ENCODE measurements at places on chromosomes 16 and 17.

- DNase-seq: no peak
These were observed 77.0 kb upstream of the AXIN2 start for GRCh38 chr17:65638221-65638975.

DNA sequence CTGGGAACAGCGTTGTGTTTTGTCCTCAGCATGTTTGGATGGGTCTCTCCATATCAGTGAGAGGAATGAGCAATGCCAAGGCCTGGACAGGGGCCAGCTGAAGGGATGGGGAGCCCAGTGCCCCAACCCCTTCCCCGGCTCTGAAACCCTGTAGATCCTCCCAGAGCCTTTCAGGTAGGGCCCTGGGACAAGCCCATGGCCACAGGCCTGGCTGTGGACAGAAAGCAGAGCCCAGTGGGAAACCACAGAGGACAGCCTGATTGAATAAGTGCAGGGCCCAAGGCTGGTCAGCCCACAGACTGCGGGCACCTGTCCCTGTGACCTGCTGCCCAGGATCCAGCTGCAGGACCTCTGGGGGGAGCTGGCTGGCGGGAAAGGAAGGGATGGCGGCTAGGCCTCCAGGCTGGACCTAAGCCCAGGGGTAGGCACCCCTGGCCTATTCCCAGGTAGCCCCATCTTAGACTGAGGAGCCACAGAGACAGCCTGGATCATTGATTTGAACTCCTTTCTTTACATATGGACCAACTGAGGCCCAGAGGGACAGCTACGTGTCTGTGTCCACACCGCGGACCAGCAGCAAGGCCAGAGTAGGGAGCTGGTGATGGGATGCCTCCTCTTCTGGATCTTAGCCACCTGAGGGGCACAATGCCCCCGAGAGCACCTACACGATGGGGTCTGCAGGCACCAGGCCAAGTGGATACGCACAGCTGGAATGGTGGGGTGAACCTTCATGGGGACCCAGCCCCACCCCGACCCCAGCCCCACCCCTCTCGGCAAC, 1.3 kb downstream of the CCDC102A start:
- no peak for DNase-seq

GRCh38 chr17:43014649-43015542, 7.3 kb downstream of the VAT1 start:
- no peak for DNase-seq

DNA sequence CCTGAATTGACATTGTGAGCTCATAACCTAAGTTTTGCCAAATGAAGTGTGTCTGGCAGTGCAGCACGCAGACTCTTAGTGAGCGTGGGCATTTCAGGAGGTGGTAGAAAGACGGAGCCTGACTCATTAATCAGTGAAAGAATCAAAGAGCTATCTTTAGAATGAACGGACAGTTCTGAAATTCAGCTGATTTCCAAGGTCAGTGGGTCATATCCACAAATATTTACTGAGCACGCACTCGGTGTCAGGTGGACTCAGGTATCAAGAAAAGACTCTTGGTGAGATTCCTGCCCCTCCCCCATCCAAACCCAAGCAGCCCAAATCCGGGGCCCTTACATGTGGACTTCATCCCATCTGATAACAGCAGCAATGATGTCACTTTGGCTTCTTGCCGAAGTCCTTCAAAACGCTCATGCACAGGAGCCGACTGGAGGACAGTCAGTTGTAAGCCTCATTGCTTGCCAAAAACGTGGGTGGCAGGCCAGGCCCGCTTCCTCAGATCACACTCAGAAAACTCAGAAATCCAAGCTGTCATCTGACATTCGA, 185.8 kb downstream of the HS3ST3A1 start:
- DNase-seq: peak; percentile 86

GRCh38 chr17:2146132-2146871, 91.4 kb downstream of the HIC1 start:
- DNase-seq: no peak

DNA sequence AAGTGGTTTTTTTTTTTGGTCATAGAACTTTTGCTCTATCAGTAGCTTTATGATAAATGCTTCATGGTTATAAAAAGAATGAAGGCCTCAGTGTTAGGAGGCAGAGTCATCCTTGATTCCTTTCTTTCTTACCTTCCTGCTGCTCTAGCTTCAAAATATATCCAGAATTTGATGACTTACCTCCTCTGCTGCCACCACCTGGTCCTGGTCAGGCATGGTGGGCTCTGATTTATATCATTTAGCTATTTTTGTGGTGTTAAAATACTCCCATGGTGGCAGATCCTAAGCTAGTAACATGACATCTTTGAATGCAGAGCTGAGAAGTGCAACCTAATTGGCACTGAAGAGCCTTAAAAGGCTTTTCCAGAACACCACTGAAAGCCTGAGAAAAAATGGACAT, 508.8 kb upstream of the CDH8 start:
- DNase-seq: no peak

DNA sequence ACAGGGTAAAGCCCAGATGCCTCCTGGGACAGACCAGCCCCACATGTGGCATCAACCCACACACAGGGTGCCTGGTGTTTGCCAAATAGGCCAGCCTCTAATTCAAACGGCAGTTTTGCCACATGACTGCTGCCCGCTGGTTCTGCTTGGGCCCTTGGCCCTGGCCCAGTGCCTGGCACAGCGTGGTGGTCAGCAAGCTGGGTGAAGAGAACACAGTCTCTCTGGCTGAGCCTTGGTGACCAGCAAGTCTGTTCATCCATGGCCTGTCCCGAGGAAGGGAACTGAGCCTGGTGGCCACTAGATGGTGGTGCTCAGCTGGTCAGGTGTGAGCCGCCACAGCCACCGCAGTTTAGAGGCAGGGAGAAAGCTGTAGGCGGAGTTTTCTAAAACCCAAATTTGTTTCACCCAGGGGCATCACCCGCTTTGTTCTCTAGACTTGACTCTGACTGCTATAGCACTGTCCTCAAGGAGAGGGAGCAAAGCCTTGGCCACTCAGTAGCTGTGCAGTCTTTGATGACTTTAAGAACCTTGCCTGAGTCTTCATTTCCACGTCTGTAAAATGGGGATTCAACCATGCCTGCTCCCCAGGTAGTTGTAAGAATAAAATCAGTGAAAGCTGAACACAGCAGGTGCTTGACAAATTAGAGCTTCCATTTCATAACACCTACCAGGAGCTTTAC, 4.7 kb upstream of the GFAP start:
- DNase-seq: peak; percentile 74

- no peak for DNase-seq
These were observed 5.3 kb downstream of the AXIN1 start for GRCh38 chr16:347203-347602.

DNA sequence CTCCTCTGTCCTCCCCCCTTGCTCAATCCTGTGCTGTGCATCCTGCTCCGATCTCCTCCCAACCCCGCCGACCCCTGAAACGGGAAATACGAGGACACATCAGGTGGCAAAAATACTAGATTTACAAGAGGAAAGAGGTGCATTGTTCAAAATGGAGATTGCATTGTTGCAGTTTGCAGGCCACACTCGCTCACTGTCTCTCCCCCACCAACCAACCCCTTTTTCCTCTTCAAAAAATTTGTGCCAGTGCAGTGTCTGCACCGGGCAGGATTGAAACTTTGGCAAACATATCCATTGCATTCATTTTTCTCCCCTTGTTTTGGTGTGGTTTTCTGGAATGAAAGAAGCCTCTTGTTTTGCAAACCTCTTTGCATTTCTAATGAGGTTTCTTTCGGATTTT, 61.0 kb downstream of the RNF135 start:
- DNase-seq: no peak

- peak; percentile 75 for DNase-seq
These were observed at the start of gene ADORA2B for GRCh38 chr17:15944759-15945526. Gene ADORA2B, plus strand, starts transcription at chr17:15945130. Its CDS starts 119 bp downstream, at chr17:15945249.

DNA sequence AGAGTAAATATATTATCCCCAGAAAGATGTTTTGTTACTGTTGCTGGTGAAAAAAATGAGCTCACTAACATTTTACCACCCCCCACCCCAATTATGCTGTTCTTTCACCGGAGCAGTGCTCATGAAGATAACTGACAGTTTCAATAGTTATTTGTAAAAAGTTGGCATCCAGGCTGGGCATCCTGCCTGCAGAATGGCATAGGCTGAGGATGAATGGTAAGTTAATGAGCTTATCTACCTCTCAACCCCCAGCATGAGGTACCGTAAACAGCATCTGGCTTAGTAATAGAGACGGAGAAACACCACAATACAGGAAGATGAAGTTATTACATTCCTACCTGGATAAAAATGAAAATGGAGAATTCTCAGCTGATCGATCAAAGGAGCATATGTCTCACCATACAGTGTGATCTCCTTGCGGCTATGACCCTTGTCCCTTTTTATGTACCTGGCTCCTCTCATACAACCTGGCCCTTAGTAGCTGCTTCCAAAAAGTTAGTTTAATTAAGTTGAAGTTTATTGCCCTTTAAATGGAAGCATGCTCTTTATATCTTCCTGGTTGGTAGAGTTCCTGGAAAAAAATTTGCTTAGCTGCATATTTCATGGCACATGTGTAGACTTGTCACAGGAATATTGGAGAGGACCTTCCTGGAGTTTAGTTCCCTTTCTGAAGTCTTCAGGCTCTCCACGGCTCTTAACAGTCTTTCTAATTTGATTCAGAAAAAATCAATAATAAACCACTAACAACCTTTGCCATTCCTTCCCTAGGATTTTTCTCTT, 61.2 kb upstream of the MPHOSPH6 start:
- DNase-seq: no peak

GRCh38 chr16:54110016-54110981, 176.3 kb downstream of the IRX3 start:
- no peak for DNase-seq

DNA sequence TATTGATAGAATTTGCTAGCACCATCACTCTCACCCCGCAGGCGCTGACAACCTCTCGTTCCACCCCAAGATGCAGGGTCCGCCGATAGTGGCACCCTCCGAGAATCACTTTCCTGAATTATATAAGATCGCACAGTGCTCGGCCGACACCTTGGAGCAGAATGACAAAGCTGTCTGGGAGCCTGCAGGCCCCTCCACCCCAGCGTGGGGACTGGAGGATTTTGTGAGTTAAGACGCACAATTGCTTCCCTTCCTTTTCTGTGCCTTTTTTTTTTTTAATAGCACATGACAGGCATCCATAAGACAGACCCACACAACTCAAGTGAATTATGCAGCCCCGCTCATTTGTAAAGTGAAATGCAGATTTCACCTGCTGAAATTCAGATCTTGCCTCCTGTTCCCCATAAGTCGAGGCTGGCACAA, 155.3 kb downstream of the C16orf78 start:
- no peak for DNase-seq

DNA sequence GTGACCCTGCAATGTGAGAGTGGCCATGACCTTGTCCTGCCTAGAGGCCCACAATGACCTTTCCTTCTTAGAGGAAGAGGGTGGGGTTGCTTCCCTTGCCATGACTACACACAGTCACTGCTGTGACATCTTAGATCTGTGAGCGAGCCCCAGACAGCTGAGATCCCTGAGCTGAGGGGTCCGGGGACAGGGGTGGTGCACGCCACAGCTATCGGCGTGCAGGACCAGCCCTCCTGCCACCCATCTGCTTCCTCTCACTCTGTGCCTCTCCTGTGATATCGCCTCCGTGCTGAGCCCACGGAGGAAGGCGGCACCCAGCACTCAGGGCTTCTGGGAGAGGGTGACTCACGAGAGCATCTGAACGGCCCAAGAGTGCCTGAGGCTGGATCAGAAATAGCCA, 35.2 kb downstream of the KIAA0513 start:
- no peak for DNase-seq

DNA sequence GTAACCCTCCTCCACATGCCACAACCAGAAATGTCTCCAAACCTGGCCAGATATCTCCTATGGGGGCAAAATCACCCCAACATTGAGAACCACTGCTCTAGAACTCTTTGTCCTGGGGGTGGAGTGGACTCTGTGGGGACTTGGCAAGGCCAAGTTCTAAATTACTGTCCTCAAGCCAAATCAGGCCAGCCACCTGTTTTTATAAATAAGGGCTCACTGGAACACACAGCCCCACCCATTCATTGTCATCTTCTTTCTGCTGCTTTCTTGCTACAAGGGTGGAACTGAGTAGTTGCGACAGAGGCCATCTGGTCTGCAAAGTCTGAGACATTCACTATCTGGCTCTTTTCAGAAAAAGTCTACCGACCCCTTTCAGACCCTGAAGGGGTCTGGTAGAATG, 26.8 kb upstream of the TMEM220 start:
- no peak for DNase-seq

DNA sequence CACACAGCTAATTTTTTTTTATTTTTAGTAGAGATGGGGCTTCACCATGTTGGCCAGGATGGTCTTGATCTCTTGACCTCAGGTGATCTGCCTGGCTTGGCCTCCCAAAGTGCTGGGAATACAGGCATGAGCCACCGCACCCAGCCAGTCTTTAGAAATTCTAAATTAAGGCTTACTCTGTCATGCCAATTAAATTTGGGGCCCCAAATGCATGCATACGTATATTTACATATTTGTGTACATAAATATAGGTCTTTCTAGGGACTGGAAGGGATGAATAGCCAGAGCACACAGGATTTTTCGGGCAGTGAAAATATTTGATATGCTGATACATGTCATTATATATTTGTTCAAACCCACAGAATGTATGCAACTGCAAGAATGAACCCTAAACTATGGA, 105.1 kb downstream of the BCAS3 start:
- DNase-seq: no peak

DNA sequence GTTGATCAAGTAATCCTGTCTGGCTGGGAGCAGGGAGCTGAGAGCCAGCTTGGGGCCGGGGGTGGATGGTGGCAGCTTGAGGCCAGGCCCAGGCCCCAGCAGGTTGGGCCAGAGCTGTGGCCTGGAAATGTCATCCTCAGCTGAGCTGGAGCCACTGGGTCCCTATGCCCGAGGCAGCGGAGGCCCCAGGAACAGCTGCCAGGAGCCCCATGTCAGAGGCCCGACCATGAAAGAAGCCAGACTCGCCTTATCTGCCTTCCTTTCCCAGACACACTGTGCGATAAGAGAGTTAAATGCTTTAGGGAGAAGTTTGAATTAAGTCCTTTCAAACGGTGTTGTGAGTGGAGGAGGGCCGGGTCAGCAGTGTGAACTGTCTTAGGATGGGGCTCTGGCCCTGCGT, 3.5 kb downstream of the SMTNL2 start:
- DNase-seq: no peak

GRCh38 chr16:53435066-53435688, 906 bp downstream of the RBL2 start:
- DNase-seq: peak; percentile 75

DNA sequence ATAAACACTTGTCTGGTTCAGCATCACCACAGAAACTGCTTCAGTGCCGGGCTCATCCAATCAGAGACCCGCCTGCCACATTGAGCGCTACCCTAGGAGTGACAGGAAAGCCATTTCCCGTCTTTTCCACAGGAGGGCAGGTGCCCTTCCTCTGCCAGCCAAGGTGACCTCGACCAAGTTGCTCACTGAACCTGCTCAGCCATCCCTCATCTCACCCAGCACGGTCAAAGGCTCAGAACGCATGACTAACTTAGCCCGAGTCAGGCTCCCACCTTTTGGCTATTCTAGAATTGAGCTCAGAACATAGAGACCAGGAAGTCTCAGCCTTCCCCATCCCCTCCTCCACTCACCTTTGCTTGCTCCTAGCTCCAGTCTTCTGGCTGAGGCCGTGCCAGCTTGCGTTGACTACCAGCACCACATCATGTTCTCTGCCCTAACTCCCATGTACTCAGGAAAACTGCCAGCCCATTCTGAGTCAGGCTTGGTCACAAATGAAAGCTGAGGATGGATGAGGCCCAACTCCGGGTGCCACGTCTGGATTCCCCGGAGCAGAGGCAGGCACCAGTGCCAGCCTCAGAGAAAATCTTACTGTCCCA, 15.6 kb downstream of the MRPS23 start:
- peak; percentile 50 for DNase-seq

Measured in foreskin fibroblast (primary cell).